ENCODE measurements at places on chromosomes 6 and 20.

DNA sequence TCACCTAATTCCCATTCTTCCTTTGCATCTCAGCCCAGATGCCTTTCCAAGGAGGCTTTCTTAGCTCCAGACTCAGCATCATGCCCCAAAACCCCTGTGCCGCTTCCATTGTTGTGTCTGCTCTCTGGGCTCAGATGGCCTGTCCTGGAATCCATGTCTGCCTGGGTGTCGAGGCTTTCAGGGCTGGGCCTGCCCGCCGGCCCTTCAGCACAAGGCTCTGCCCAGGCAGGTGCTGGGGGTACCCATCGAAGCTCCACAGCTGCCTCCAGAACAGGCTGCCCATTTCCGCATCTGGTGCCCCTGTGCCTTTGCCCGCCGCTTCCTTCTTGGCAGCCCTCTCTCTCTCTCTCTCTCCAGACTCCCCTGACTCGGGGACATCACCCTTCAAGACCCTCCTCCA lies 1.2 kb downstream of the CPXM1 start:
- no peak for DNase-seq

DNA sequence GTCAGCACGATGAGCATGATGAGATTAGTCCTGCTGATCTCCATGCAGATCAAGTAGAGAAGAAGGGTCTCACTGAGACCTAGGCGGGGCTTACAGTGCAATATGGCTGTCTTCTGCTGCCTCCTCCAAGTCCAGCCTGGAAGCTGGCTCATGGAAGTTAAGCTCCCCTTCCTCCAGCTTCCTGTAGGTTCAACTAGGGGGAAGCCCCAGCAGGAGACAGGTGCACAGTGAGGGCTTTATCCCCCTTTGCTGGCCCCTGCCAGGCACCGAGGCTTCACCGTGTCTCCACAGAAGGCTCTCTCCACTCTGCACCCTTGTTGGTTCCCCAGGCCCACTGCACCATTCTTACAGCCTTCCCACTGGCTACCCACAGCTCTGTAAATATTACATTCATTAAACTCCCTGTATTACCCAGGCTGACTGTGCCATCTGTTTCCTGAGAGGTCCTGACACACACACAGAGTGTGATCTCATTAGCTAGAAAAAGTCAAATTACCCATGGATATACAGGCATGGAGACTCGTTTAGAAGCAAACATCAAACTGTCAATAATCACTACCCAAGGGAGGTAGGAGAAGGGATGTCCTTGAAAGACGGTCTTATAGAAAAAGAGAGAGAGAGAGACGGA lies 90.4 kb downstream of the SLC2A10 start:
- no peak for DNase-seq

DNA sequence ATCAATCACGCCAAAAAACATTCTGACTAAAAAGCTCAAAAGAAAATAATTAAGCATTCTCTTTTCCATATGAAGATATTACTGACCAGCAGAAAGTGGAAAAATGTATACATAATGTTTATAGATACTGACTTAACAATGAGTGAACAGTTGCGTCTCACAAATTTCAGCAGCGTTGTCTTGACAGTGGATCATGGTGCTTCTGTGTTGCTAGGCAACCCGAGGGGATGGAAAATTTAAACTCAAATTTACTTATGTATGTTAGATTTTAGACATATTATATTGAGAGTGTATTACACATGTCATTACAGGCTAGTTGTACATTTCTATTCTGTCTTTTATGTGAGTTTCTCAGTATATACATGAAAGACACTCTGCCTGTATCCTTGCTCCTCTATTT lies 110.2 kb downstream of the LAMA2 start:
- DNase-seq: no peak

DNA sequence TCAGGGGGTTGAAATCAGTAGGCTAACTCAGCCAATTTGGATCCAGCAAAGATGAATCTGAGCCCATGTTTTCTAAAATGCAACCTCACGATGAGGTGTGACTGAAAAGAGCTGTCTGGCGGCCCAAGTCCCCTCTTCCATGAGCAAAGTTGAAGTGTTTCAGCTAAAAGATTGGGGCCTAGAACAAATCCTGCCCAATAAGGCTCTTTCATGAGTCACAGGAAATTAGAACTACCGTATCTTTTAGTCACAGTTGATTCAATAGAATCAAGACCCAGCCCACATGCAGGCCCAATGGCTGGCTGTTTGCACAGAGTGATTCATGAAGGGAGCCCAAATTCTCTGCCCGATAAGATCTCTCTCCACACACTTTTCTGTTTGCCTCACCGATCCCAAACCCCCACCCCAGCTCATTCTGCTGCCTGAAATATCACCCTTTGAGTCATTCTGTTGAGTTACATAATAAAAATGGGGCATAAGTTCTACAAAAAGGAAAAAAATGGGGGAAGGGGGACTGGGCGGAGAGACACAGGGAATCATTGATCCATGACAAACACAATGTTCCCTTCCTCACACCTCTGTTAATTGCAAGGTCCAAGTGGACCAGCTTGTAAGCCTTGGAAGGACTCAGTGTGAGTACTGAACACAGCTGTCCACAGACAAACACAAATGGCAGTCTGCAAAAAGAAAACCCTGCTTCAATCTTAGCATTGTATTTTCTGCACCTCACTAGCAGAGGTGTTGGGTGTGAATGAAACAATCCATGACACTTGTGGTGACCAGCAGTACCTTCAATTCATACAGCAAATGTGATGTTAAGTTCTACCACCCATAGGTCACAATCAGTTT lies 13.8 kb downstream of the FOXQ1 start:
- peak; percentile 99 for DNase-seq

- DNase-seq: no peak
Observed at GRCh38 chr6:32943864-32944649, 3.2 kb upstream of the HLA-DMB start.

- no peak for DNase-seq
Observed at GRCh38 chr20:20084296-20084752, 32.0 kb downstream of the CFAP61 start.

- DNase-seq: no peak
Observed at GRCh38 chr20:40757087-40757486, 68.1 kb upstream of the MAFB start.
